ENCODE measurements at places on chromosomes 2 and 18.
A peak's percentile ranks its signal among the peaks of the same experiment; 100 is the strongest.

DNA sequence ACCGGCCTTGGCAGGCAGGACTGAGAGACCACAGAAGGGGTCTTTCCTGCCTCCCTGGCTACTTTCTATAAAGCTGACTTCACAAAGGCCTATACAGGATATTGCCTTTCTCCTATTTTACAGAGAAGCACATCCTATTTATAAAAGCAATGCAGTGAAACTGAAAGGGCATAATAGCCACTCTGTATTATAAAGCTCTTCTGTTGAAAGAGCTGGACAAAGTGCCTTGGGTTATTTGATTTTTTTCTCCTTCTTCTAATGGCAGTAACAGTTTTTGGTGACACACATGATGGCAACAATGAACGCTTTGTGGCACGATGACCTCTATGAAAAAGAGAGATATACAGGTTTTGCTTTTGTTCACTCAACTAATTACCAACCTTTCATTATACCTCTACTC, 281.1 kb downstream of the ZNF516 start:
- no peak for DNase-seq

GRCh38 chr2:75162259-75162658, 37.1 kb downstream of the TACR1 start:
- no peak for DNase-seq

GRCh38 chr18:35167857-35168256, 73.0 kb upstream of the ZNF397 start:
- DNase-seq = no peak

DNA sequence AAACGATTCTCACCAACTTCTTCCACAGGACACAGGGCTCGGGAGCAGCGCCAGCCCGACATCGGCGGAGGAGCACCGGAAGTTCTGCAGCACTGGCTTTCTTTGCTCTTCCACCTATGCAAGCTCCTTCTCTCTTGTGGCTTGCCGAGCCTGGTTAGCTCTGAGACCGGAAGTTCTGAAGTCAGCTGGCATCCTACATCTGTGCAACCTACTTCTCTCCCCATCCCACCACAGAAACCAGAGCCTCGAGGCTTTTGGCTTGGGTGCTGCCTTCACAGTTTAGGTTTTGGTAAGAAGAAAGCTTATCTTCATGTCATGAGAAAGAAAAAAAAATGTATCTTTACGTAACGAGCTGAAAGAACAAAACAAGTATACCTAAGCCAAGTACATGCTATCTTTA, 111.7 kb downstream of the ANKRD44 start:
- DNase-seq = no peak

DNA sequence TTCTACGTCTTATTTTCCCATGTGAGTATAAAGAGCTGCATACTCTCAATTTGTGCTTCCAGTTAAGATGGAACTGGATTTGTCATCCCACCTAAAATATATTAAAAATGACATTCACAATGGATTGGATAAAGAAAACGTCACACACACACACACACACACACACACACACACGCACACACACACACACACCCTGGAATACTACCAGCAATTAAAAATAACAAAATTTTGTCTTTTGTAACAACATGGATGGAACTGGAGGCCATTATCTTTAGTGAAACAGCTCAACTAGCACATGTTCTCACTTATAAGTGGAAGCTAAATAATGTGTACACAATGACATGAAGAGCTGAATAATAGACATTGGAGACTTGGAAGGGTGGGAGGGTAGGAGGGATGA, 3.8 kb upstream of the QPCT start:
- DNase-seq = no peak

- DNase-seq = no peak
Observed at GRCh38 chr18:59123588-59124369, 15.9 kb upstream of the SEC11C start.

DNA sequence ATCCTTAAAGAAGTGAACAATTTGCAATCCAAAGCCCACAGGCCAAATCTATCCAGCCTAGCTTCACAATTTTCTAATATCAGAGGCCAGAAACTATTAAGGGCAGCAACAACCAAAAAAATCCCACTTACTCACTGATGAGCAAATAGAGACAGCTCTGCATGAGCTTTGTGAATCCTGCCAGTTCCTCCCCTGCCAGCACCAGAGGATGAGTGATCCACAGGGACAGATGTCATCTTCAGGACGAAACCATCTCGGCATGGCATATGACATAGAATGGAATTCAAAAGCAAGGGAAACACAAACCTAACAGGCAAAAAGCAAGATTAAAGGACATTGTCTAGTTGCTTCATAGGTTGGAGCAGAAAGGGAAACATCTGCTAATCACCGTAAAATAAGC, 2.2 kb upstream of the DSC2 start:
- no peak for DNase-seq

DNA sequence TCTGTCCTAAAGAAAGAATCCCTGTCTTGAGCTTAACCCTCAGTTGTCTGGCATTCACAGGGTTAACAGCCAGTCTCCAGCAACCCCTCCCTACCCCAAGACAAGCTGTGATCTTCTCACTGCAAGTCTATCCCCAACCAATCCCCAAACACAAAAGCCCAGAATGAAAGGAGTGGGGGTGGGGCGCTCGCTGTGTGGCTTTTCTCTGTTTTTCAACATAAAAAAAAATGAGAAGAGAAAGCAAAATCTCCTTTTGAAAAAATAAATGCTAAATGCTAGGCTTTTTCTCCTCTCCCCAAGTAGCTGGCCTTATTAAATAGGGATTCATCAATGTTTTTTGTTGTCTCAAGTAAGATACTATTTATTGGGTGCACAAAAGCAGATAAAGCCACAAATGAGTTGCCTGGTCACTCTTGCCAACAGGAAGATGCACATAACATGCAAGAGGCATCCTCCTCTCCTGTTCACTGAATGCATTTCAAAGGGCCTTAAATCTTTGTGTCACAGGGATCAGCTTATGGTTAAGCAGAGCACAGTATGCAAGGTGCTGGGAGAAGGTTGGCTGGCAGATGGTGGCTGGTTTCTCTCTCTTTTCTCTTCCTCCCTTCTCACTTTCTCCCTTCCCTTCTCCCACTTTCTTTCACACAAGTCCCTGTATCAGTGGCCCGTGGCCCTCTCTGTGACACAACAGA, 225.6 kb downstream of the CMPK2 start:
- no peak for DNase-seq

DNA sequence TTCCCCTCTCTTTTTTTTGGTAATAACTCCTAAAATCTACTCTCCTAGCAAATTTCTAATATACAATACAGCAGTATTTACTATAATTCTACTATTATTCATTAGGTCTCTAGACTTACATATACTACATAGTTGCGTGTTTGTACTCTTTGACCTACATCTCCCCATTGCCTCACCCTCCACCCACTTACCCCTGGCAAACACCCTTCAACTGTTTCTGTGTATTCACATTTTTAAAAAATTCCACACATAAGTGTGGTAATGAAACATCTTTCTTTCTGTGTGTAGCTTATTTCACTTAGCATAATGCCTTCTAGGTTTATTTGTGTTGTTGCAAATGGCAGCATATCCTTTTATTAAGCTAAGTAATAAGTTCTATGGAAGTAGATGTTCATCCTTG, 336.0 kb downstream of the CCDC85A start:
- no peak for DNase-seq

GRCh38 chr18:75183973-75184493, 24.9 kb downstream of the PTGR3 start:
- no peak for DNase-seq

DNA sequence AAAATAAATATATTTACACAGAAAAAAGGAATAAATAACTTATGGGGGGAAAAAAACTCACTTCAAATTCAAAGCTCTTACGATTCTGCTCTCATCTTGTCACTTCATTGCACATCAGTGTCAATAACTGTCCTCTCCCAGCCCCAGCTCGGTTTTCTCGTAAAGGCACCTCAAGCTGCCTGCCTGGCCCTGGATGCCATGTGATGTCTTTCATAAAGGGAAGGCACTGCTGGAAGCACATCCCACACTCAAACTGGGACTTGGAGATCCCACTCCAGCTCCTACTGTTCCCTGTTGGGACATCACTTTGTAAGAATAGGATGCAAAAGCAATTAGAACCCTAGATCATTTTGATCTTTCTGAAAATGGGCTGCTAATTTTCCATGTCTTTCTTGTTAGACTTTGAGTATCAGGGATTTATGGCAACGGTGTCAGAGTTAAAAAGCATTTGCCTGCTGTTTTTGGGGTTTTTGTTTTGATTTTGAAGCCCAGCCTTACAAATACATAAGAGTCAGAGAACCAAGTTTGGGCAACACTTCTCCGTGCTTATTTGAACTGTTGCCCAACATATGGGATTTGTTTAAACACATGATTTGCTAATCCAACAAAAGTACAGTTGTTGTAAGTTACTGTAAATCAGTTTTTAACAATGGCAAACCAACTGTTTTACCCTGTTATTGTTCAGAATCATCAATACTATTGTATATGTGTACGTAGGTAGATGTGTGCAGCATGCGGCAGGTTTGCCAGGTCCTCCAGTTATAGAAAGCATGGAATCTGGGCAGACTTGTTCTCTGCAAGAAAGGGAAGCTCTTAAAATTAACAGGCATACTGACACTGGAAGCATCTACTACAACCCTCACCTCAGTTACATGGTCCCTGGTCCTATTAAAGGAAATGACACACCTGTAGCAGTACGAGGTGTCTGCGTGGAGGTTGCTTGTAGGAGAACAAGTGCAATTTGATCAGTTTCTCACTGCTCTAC, 20.6 kb downstream of the SERTAD2 start:
- DNase-seq = no peak

GRCh38 chr2:146661473-146662096, 1183.2 kb upstream of the ACVR2A start:
- DNase-seq = peak; percentile 25

DNA sequence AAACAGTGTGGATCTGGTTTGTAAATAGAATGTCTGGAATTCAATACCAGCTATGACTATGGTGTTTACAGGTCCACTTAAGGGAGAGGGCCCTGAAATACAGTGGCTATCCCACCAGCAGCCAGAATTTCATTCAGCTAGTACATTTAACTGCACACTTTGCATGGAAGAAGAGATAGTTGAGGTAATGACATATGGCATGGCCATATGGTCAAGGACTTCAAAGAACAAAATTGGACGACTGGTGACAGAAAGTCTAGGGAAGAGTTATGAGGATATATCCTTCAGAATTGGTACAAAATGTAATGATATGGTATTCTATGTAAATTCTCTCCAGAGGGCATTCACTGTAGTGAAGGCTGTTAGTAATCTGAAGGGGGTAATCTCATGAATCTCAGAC, 105.0 kb downstream of the IKZF2 start:
- no peak for DNase-seq

GRCh38 chr2:207248702-207249377, 83.1 kb upstream of the KLF7 start:
- DNase-seq = no peak

GRCh38 chr2:200746301-200746700, 65.4 kb upstream of the BZW1 start:
- no peak for DNase-seq

- no peak for DNase-seq
Observed at GRCh38 chr2:233407771-233408181, 53.5 kb downstream of the DGKD start.

- DNase-seq = no peak
Observed at GRCh38 chr18:29629493-29630036, 1413.0 kb downstream of the DSC3 start.

GRCh38 chr2:104444889-104445288, 409.0 kb upstream of the POU3F3 start:
- DNase-seq = no peak

- no peak for DNase-seq
Observed at GRCh38 chr2:165847001-165847400, 53.0 kb upstream of the GALNT3 start.

DNA sequence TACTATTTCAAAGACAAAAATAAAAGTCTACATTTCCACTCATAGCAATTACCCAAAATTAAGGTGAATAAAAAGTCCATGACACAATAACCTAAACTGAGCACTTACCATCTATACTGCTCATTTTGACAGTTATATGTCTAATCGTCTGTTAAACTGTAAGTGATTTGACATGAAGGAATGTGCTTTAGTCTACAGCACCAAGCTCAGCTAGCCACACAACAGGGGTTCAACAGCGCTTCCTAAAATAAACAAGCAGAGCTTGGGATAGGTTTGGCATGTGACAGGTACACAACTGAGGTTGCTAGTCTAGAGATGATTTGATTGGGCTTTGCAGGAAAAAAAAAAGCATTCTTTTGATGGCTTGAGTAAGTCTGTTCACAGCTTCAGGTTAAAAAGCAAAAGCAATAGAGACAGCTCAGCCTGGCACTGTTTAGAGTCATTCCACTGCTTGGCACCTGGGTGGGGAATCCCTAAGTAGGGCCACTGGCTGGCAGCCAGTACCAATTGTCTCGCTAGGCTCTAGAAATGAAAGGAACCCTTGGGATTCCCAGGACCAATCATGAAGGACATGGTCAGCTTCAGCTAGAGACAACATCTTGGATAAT, 78.6 kb downstream of the BARD1 start:
- DNase-seq = peak; percentile 29

DNA sequence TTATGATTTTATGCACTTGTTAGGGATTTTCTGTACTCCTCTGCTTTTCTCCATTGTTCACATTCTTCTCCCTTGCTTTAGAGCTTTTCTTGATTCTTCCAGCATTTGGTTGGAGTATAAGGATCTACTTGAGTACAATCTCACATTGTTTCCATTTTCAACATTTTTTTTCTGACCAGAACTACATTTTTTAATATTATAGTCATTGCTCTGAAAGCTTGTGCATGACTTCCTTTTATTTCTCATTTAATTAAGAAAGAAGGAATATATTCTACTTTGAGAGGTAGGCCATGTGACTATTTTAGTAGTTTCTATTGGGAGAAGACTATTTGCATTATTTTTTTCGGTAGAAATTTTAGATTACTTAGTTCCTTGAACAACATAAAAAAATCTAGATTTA, 200.4 kb downstream of the TMEM247 start:
- no peak for DNase-seq

DNA sequence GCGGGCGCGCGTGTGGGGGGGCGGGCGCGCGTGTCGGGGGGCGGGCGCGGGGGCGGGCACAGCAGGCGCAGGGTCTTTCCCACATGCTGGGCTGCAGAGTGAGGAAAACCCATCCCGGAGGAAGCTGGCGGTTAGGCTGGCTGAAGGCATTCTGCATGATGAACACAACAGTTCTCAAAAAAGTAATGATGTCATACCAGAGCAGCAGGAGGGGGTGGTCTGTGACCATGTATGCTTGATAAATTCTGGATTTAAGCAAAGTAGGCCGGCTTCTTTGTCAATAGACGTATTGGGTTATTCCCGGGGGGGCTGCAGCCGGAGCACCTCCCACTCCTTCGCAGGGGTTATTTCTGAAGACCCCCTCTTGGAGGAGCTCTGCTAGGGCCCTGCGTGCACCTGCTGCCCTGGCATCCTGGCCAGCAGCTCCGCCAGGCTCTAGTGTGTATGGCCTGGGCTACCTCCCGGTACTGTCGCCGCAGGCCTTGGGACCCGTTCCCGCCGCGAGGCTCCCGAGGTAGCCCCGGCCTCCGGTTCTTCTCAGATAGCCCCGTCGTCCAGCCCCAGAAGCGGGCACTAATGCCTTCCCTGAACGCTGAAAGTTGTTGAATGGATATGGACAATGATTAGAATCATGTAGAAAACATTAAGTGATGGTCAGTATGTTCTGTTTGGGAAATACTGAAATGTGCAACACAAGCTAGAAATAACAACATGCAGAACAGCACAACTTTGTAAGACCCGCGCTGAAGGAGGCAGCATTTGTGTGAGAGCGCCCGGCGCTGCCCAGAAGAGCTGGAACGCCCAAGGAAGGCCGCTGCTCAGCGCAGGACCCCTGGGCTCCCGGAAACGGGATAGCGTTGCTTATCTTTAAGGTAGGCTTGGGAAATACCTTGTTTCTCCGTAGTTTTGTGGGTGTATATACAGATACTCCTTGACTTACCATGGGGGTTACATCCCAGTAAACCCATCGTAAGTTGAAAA, 101.4 kb upstream of the RAB6C start:
- no peak for DNase-seq

All from COR-L47 (cell line).